ENCODE measurements at places on chromosomes 2 and 18.

DNA sequence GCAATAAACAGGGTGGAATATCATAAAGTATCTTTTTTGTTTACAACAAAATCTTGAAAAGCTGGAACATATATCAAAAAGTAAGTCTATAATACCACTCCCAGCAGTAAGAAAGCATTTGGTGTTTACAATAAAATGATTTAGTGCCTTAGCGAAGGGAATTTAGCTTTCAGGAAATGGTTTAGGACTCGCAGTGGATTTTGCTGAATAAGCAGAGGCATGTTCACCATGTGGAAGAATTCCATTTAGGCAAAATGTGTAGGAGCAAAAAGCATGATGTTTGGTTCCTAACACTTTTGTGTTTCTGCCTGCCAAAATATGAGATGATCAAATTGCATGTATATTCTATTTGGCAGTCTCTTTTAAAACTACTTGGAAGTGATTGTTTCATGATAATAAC is 163.6 kb downstream of the AGPS start:
- no peak for DNase-seq

DNA sequence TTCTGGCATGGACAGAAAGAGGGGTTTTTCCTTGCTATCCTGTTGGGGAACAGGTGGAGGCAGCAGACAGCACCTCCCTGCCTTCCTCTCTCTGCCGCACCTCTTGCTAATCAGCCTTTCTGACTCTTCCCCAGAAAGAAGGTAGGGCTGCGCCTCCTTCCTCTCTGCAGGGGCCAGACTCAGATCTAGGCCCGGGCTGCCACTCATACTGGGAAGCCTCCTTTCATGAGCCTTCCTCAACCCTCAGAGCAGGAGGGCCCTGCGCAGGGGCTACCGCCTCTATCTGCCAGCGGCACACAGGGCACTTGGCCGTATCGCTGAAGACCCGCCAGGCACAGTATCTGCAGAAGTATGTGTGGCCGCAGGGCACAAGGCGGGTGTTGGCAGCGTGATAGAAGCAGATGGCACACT is 7.1 kb downstream of the NEURL3 start:
- no peak for DNase-seq

GRCh38 chr2:74983631-74984392 is 25.4 kb downstream of the POLE4 start:
- no peak for DNase-seq

DNA sequence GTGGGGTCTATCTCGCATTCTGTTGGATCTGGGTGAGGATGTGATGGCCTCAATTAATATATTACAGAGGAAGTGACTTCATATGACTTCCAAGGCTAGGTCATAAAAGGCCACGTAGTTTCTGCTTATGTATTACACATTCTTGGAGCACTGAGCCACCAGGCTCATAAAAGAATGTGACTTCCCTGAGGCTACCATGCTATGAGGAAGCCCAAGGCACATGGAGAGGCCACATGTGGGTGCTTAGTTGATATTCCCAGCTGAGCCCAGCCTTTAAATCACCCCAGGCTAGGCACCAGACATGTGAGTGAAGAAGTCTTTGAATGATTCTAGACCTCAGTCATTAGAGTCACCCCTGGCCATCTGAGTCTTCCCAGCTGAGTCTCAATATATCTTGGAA is 13.3 kb upstream of the REEP1 start:
- DNase-seq: no peak

DNA sequence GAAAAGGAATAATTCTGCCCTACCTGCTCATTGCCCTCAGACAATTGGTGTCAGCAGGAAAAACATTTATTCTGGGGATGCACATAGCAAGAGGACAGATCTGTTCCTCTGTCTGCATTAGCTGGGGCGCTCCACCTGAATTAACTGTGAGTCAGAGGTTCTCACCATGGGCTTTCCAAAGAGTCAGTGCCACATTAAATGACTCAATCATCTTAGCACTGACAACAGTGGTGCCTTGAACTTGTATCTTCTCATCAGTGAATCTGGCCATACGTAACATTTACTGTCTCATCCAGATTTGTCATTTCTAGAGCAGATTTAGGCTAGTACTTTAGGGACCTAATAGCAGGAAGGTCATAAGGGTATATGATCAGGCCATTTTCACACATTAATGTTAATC is 358.1 kb upstream of the CRIM1 start:
- no peak for DNase-seq

- no peak for DNase-seq
Observed at GRCh38 chr2:180728928-180729559, 251.4 kb upstream of the UBE2E3 start.

- no peak for DNase-seq
Observed at GRCh38 chr2:230267059-230267458, 41.5 kb downstream of the SP140 start.

Measured in KBM-7 (cell line).